ENCODE measurements at places on chromosomes 16 and 17.

GRCh38 chr17:73140566-73140965, 24.2 kb upstream of the SSTR2 start:
- no peak for DNase-seq

- peak; percentile 7 for DNase-seq
Observed at GRCh38 chr17:6608321-6608720, 32.2 kb downstream of the KIAA0753 start.

DNA sequence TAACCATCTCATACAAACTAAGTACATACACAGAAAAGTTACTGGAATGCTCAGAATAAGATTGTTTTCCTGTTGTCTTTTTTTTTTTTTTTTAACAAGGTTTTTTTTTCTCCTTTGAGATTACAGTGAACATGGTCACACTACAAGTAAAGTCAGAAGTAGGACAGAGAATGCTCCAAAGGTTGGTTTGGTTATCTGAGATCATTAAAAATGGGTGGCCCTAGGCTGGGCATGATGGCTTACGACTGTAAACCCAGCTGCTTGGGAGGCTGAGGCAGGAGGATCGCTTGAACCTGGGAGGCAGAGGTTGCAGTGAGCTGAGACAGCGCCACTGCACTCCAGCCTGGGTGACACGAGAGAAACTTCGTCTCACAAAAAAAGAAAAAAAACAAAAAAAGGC, 6.9 kb upstream of the ST6GALNAC1 start:
- DNase-seq, result no peak

- DNase-seq, result no peak
Observed at GRCh38 chr17:31588034-31588433, 196.6 kb downstream of the RAB11FIP4 start.

DNA sequence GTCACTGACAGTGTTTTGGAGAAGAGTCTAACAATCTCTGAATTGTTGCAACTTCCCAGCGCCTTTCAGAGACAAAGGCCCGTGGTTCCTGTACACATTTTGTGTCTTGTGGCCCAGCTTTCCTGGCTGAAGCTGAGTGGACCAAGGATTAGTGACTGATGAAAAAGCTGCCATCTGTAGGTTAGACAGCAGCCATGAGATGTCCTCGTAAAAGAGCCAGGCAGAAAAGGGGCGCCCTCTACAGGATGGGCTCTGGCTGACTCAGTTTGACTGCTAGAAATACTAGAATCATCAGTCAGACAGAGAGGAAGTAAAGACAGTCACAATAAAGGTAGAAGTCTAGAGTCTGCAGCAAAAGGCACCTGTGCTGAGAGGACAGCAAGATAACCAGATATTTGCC, 26.5 kb upstream of the NF1 start:
- DNase-seq, result peak; percentile 66

GRCh38 chr17:15442311-15443180, 24.9 kb downstream of the CDRT4 start:
- DNase-seq, result no peak

DNA sequence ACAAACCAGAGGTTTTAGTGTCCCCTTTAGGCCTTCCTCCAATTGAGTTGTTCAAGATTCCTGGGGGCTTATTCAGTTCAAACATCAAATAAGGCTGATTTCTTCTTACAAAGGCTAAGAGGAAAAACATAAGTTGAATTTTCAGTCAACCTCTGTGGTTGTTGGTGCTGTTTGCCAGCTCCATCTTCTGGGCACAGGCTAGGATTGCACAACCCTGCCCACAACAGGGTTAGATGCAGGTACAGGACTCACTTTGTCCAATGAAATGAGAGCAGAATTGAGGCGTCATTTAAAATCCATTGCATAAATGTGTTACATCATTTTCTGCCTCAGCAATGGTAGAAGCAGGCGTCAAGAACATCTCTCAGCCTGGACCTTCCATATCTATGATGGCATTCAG, 173.3 kb downstream of the PMP22 start:
- DNase-seq, result peak; percentile 1

- DNase-seq, result peak; percentile 86
Observed at GRCh38 chr17:67474081-67474661, 97.1 kb downstream of the PITPNC1 start.

DNA sequence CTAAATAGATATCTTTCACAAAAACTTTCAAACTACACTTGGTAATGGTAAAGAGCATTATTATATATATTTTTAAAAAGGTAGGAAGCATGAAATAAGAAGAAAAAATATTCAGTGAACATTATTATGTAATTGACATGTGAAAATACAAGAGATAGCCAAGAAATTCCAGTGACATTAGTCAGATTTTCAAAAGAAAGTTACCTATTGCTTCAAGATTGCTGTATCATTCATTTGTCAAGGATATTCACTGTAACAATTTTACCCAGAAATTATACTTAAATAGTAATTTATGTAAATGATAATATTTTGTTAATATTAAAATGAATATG, 350.2 kb downstream of the KIF2B start:
- no peak for DNase-seq

GRCh38 chr17:79806446-79806760, 9.5 kb upstream of the CBX8 start:
- no peak for DNase-seq

GRCh38 chr16:78448658-78449271, 349.3 kb downstream of the WWOX start:
- DNase-seq, result no peak

DNA sequence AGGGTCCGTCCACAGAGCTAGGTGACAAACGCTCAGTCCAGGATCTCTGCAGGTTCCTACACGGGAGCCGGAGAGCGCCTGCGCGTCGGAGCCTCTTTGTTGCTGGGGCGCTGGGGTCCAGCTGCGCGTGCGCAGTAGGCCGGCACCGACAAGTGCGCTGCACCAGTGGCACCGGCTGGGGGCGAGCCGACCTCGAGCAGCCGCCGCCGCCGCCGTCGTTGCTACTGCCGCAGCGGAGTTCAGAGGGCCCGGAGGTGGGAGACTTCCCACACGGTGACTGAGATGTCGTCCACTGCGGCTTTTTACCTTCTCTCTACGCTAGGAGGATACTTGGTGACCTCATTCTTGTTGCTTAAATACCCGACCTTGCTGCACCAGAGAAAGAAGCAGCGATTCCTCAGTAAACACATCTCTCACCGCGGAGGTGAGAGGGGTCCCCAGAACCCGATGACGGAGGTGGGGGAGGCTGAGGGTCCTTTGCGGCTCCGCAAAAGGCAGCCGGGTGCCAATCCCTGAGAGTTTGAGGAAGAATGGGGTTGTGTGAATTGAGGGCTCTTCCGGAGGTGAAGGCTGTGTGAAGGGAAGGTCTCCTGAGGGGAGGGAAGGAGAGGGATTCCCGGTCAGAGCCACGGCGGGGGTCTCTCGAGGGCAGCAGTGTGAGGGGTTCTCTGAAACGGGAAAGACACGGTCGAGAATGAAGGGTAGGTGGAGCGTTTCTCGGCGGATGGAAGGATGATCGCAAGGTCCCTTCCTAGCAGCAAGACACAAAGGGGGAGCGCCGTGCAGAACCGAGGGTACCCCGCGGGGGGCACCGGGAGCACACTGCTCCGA, at the start of gene GDPD1:
Gene GDPD1 (plus strand): TSS at position 184 of the 831 bp plus-strand sequence. CDS start 99 bp downstream, at position 283.
- DNase-seq, result peak; percentile 84

- DNase-seq, result no peak
Observed at GRCh38 chr17:82603981-82604448, 44.2 kb downstream of the WDR45B start.

GRCh38 chr16:21643785-21644184, 8.6 kb downstream of the IGSF6 start:
- DNase-seq, result no peak

- DNase-seq, result no peak
Observed at GRCh38 chr17:49112936-49113335, 19.6 kb upstream of the B4GALNT2 start.

Data from RPMI7951 (cell line).